ENCODE measurements at places on chromosomes 6 and 20.

DNA sequence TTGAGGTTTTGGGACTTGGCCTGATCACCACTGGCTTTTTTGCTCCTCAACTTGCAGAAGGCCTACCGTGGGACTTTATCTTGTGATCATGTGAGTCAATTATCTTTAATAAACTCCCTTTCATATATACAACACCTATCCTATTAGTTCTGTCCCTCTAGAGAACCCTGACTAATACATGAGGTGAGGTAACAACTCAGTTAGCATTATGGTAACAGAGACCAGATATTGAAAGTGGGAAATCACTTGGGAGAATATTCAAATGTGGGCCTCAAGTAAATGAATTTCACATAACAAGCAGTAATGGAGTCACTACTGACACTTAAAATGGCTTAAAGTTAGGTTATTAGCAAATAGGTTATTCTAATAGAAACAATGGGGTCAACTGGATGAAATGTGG, 438.1 kb upstream of the AGPAT4 start:
- no peak for DNase-seq

DNA sequence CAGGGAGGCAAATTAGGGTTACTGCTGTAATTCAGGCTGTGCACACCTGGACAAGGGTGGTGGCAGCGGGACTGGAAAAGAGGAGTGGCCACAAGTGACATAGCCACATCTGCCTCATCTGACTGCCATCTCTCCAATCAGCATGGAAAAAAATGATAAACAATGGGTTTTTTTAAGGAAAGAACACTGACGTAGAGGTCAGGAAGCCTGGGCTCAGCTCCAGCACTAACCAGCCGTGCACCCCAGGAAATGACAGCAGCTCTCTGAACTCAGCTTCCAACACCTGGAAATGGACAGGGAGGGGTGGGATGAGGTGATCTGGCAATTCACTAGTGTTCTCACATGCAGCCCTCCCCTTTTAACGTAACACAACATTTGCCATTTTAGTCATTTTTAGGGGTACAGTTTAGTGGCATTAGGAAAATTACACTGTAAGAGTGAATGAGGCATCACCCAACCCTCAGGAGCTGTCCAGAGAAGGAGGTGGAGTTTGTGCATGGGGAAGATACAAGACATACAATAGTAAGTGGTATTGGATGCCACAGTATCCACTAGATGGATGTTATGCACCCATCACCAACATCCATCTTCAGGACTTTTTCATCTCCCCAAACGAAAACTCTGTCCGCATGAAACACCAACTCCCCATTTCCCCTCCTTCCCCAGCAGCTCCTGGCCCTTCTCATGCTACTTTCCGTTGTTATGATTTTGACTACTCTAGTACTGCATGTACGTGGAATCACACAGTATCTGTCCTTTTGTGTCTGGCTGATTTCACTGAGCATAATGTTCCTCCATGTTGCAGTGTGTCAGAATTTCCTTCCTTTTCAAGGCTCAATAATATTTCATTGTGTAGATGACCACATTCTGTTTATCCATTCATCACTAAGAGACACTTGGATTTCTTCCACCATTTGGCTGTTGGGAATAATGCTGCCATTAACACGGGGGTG, 215.5 kb upstream of the ECI2 start:
- DNase-seq, result no peak

- DNase-seq, result no peak
These were observed 4.3 kb upstream of the ADGB start for GRCh38 chr6:146594495-146594894.

GRCh38 chr6:107108201-107108890, 7.0 kb downstream of the BEND3 start:
- no peak for DNase-seq

DNA sequence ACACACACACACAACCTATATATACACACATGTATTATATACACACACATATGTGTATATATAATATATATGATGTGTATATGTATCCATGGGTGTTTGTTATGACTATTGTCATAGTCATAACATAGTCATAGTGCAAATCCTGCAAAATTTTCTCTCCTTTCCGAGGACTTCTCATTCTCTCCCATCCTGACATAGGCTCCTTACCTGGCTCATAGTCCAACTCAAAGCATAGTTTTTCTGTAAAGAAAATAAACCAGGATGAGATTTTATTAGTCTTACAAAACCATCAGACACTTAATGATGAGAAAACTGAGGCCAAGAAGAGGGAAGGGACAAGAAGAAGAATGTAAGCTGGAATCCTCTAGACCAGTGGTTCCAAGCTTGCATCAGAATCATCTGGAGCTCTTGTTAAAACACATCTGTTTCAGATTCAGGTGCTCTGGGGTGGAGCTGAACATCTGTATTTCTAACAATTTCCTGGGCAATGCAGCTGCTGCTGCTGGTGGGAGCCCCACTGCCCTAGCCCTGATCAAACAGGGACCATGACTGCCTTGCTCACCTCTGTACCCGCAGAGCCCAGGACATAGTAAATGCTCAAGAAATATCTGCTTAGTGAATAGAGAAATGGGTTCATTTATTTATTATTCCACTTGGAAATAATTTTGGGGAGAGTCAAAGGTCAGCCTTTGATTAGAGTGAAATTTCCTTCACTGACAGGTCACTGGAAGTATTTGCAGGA, 5.3 kb downstream of the TRIM10 start:
- no peak for DNase-seq

DNA sequence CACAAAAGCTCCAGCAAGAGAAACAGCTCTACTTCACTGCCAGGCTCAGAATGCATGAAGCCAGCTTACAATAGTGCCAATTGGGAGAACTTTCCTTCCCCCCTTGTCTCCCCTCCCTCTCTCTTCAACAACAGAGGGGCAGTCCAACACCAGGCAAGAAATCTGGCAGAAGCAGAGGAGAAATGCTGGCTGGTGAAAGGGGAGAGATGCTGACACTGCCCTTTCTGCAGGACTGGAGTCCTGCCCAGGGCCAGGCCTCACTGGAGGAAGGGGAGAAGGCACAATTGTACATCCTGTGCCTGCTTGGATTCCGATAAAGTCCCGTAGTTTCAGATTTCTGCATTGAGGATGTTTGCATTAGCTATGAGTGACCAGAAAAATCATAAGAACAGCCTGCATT, 148.6 kb downstream of the LRRC1 start:
- DNase-seq, result no peak

DNA sequence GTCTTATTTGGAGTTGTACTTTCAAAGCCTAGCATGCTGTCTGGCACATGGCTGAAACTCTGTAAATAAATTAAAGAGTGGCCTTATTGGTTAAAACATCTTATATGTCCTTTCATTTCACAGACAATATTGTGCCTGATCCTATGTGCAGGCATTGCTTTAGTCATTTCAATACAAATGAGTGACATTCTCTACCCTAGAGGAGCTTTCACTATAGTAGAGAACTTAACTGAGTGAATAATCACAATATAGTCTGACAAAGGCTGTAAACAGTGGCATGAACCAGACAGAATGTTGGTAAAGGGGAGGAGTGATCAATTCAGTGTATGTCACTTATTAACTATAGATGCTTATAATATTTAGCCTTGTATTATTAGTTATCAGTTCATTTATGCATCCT, 481.8 kb downstream of the TFAP2B start:
- no peak for DNase-seq

DNA sequence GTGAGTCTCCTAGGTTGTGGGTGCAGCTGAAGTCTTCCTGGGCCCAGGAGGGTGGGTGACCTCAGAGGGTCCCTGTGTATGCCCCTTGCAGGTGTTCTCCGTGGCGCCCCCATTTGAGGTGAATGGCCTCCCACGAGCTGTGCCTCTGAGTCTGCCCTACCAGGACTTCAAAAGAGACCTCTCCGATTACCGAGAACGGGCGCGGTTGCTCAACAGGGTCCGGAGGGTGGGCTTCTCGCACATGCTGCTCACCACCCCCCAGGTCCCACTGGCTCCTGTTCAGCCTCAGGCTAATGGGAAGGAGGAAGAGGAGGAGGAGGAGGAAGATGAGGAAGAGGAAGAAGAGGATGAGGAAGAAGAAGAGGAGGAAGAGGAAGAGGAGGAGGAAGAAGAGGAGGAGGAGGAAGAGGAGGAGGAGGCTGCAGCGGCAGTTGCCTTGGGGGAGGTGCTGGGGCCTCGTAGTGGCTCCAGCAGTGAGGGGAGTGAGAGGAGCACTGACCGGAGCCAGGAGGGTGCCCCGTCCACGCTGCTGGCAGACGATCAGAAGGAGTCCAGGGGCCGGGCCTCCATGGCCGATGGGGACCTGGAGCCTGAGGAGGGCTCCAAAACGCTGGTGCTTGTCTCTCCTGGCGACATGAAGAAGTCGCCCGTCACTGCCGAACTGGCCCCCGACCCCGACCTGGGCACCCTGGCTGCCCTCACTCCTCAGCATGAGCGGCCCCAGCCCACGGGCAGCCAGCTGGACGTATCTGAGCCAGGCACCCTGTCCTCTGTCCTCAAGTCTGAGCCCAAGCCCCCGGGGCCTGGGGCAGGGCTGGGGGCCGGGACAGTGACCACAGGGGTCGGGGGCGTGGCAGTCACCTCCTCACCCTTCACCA, 15.2 kb upstream of the SLC22A7 start:
- DNase-seq, result no peak

GRCh38 chr20:53941680-53942471, 128.5 kb downstream of the BCAS1 start:
- no peak for DNase-seq

- no peak for DNase-seq
These were observed 295.5 kb downstream of the PLCB1 start for GRCh38 chr20:8427419-8428040.

GRCh38 chr6:30705620-30706019, 11.5 kb downstream of the MDC1 start:
- DNase-seq, result no peak

GRCh38 chr6:131212913-131213312, 77.6 kb downstream of the AKAP7 start:
- no peak for DNase-seq

DNA sequence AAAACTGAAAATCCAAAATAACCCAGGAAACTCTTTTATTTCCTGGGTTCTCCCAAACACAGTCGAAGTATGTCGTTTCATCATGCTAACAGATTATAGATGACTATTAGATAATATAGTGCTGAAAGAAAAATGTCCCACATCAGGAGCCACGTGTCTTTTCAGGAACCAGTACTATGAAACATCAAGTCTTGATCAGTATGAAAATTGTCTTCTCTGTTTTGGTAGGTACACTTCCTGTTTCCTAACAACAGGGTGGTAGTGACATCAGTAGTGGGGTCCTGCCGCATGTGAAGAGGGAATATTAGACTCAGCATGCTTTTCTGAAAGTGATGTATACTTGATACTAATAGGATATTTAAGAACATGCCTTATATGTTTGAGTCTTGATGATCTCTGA, 136.7 kb downstream of the HIVEP1 start:
- DNase-seq, result no peak

DNA sequence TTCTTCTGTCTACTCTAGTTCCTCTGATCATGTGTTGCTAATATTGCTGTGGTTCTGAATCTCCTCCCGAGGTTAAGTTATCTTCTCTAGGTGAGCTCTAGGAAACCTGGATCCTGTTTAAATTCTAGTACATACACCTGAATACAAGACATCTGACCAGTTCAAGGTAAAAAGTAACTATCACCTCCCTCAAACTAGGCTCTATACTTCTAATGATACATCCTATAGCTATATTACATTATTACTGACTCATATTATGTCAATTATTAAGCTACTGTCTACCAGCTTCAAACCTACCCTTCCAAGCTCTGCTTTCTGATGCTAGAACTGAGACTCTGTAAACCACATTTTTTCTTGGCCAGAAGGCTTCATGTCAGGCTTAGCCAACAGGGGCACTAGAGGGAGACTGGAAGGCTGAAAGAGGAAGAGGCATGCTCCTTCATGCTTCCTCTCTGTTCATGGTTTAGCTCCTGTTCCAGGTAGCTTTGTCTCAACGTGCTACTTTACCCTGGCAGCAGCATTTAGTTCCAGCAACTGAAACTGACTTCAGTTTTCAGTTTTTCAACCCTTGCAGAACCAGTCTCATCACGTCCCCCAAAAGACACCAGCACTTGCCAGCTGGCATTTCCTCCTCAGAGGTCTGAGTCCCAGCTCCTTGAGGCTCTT, 148.4 kb upstream of the TOP1 start:
- DNase-seq, result no peak

DNA sequence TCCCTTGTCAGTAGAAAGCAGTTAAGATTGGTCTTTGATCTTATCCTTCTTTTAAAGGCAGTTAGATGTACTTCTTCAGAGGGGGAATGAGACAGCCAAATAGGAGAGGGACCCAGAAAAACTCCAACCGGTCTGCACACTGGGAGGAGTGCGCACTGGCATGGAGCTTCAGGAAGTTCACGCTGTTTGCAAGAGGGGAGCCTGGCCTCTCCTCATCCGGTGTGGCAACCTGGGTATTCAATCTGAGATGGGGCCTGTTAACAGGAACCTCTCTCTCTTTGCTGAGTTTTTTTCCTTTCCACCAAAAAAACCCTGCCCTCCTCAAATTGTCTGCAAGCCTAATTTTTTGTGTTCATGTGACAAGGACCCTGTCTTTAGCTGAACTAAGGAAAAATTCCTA, 162.5 kb upstream of the OLIG3 start:
- DNase-seq, result no peak

DNA sequence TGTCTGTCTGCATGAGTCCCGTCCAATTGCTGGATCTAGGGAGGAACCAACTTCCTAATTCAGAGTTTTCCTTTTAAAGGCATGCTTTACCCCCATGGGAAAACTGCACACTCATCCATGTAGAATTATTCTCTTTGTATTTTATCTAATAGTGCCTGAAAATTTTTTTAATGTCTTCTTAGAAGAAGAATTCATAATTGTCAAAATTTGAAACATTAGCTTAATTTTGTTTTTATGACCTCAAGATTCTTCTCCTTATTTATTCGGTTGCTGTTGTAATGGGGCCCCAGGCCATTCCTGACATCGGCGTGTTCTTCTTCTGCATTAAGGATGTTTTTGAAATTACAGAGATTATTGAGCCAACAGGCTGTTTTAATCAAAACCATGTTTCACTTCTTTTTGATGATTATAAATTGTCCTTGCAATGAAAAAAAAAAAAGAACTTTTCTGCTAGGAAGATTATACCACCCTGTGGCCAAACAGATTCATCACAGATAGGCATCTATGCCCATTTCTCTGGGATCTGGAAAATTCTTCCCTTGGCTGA, 100.3 kb downstream of the ZNF217 start:
- no peak for DNase-seq

- no peak for DNase-seq
These were observed 109.1 kb downstream of the TFAP2B start for GRCh38 chr6:50927800-50928199.

- no peak for DNase-seq
These were observed 54.7 kb downstream of the KIF6 start for GRCh38 chr6:39670519-39670918.

DNA sequence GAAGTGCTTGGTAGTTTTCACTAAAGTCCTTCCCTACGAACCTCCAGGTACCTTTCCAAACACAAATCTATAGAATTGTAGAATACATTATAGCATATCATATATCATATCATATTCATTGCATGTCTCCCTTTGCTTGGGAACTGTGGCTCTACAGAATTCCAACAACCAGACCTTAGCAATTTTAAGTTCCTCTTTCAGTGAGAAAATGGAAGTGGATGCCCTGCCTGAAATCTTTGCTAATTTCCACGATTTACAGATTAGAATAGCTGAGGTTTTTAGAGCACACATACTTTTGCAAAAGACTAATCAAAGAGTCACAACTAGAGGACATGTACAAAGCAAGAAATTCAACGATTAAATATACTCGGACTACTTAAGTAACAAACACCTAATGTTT, 78.6 kb downstream of the TNFRSF21 start:
- DNase-seq, result no peak

Data from stimulated activated CD8-positive, alpha-beta memory T cell treated with anti-CD3 and anti-CD28 coated beads, Interleukin-4, amount 100 ng/mL, for 48 hours (primary cell).